NCI-H1694 (cell line): ENCODE measurements at places on chromosomes 12 and 14.

DNA sequence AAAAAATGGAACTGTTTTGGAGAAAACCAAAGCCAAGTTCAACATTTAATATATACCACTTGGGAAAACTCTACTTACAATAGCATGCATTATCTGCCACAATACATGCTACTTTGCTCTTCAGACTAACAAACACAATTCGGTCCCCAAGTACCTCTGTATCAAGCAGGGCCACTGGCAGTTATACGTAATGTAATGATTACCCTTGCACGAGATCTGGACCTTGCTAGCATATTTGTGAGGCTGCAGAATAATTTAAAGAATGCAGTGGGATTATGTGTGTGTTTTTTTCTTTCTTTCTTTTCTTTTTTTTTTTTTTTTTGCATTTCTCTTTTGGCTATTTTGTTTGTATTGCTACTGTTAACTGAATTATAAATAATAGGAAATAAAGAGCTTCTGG, 22.8 kb upstream of the PYGL start:
- DNase-seq, result no peak

GRCh38 chr12:29281371-29282005, 99.5 kb downstream of the ERGIC2 start:
- no peak for DNase-seq

DNA sequence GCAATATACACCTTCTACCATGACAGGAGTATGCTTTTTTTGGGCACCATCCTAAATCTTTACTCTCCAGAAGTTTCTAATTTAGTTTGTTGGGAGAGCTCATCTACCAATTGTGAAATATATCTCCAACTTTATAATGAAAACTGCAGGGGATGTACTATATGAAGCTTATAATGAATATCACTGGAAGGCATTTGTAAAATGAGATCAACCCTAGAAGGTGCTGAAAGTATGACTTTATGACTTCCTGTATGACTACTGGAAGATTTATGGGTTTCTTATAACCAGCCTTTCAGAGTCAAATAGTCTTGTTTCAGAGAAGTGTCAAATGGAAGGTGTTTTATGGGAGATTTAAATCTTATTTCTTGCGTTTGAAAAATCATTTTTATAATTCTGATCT, 122.9 kb downstream of the MYRFL start:
- DNase-seq, result no peak

DNA sequence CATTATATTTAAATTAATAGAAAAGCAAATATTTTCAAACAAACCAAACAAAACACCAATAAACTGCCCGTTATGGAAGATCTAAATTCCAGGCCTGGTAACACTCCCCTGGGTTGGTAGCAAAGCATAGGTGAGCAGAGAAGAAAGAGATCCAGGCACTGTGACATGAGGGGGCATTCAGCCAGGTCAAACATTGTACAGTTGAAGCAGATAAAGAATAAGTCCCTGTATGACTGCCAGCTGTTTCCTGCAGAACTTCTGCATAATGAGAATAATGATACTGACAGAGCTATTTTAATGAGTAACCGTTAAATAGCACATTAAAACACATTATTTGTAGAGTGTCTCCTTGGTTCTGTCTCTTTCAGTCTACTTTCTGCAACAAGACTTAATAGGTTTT, 35.4 kb downstream of the SLC38A1 start:
- DNase-seq, result no peak

DNA sequence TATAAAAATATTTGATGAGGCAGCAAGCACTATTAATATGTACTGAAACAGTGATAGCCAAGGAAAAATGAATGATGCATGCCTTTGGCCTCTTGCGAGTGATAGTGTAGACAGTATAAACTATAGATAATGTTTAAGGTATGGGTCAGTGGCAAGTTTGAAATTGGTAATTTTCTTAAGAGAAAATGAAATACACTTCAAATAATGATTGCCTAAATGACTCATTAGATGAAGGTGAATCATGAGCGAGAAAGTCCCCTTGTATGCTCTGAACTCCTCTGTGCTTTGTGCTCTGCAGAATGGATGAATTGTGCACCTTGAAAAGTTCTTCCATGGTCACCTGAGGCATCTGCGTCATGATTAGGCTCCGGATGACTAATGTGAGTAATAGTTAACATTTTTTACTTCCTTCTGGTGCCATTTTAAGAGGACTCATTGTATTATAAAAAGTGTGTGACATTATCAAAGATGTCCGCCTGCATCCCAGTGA, 84.9 kb upstream of the RTL1 start:
- DNase-seq, result no peak

DNA sequence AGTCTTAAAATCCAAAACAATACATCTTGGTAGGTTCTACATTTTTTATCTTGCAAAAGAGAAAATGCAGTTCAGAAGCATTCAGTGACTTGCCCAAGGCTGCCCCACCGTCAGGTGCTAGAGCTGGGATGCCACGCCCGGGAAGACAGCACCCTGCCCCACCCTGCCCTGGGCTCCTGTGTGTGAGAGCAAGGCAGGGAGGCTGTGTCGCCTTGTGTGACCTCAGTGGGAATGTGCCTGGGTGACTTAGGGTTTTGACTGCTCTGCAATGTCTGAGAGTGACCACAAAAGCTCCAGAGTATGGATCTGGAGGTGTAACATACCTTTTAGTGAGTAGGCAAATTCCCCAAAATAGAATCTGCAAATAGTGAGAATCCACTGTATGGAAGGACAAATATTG, 60.0 kb downstream of the AACS start:
- no peak for DNase-seq

DNA sequence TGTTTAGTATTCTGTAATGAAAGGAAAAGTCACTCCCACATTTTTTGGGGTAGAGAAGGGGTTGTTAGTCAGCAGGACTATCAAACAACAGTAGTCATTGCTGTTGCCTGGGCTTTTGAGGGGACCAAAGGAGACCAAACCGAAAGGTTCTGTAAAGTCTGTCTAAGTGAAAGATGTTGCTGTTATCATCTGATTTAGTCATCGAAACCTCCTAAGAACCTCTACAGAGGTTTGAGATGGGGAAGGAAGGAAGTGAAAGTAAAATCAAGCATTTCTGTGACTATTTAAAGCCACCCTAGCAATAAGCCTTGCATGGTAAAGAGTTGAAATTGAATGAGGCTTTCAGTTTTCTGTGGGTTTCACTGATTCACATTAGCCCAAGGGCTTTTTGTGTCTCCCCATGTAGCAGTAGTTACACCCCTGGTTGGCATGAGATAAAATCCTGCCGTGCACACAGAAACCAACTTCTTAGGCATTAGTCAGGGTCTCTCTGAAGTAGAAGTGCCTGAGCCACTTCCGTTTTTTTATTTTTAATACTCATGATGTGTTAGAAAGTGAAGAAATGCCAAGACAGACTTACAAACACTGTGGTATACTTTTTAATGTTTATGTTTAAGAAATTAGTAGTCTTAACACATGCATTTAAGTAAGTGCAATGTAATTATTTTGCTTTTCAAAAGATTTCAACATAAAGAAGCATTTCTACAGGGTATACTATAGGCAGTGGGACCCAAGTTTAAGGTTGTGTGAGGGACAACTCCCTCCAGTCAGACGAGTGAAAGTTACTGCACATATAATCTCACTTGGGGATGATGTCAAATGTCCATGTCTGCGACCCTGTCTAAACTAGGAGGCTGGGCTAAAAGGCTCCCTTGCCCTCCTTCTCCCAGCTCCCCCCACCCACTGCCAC, 50.4 kb downstream of the DYRK2 start:
- DNase-seq, result no peak

DNA sequence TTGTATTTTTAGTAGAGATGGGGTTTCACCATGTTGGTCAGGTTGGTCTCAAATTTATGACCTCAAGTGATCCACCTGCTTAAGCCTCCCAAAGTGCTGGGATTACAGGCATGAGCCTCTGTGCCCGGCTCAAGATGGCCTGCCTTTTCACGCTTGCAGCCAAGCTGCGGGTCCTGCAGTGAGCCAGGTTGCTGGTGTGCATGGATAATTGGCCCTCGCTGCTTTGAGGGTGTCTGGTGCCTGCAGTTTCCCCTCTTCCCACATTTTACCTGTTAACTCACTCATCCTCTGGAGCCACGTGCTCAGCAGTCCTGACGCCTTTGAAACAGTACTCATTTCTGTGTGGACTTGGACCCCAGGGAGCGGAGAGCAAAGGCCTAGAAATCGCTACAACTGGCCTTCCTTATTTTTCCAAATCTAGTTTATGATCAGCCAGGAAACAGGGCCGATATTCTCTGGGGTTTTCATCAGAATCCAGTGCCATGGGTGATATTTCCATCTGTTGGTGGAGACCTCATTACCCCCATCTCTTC, 42.2 kb downstream of the TPCN1 start:
- DNase-seq, result no peak
